ENCODE measurements at places on chromosomes 2 and 18.

GRCh38 chr18:6730416-6731221 is 1.1 kb downstream of the ARHGAP28 start:
- no peak for DNase-seq

GRCh38 chr2:29061616-29062015 is 12.7 kb downstream of the PCARE start:
- DNase-seq = no peak

DNA sequence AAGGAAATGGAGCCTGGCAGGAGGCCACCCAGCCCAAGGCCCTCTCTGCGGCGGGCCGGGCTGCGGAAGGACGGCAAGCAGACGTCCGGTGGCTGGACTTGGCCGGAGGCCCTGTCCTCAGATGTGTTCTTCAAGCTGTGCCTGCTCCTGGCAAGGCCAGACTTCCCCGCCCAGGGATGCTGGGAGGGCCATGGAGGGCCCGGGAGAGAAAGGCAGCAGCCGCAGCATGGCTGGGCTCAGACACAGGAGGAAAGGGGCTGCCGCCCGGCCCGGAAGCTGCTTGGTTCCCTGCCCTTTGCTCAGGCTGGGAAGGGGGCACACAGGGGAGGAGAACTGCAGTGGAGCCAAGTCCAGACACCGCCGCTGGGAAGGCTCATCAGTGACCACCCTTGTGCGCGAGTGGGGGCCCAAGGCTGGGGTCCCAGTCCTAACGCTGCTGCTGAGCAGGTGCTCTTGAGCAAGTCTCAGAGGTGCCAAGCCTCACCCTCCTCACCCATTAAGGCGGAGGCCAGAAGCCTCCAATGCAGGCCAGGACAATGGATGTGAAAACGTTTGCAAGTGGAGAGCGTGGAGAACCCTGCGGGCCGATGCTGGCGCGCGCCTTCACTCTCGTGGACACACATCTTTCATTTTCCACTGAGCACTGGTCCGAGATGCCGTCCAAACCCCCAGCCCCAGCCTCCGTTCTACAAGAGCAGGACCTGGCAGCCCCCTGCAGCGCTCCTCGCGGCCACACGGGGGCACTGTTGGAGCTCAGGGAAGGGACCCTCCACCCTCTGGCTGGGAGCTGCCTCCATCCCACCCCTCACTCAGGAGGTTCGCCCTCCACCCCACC is 7.9 kb downstream of the CROCC2 start:
- DNase-seq = peak; percentile 52

DNA sequence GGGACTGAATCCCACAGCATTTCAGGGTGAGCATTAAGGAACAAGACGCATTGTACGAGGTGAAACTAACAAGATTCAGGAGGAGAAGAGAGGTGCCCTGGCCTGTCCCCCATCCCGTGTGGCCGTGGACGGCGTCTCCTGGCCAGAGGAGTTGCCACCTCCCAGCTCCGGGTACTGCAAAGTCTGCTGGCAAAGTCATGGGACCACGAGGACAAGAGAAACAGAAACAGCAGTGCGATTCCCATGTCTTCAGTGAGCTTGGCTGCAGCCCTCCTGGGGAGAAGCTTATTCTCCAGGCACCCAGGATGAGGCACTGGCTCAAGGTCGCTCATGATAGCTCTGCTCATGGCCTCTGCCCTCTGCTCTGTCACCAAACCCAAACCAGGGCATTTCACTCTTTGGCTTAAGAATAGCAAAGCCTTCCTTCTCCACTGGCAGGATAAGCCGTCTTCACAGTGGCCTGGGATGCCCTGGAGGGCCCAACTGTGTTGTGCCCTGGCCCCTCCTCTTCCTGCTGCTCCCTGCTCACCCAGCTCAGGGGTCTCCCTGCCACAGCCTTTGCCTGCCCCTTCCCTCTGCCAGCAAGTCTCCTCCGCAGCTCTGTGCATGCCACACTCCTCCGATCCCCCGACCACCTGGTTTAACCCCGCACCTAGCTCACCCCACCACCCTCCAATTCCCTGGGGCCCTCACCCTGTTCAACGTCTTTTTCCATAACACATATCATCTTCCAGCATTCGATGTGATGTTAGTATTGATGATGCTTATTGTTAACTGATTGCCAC is 144.8 kb downstream of the PXDN start:
- DNase-seq = no peak

DNA sequence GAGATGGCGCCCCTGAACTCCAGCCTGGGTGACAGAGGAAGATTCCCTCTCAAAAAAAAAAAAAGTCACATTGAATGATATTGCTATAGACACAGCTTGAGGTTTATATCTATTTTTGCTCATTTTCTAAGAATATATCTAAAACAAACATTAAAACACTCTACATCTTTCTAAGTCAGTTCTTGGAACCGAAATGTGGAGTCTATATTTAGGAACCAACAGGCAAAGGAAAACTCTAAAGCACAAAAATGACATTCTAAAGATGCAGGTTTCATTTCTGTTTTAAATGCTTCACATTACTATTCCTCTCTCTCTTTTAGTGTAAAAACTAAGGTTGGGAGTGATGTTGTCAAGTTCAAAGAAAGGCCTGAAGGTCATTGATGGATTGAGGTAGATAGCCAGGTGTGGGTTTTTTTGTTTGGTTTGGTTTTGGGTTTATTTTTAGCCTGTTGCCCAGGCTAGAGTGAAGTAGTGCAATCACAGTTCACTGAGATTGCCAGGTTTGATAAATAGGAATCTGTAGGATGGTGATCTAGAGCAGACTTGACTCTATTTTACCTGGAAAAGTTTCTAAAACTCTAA is 194.0 kb upstream of the RBBP8 start:
- no peak for DNase-seq

DNA sequence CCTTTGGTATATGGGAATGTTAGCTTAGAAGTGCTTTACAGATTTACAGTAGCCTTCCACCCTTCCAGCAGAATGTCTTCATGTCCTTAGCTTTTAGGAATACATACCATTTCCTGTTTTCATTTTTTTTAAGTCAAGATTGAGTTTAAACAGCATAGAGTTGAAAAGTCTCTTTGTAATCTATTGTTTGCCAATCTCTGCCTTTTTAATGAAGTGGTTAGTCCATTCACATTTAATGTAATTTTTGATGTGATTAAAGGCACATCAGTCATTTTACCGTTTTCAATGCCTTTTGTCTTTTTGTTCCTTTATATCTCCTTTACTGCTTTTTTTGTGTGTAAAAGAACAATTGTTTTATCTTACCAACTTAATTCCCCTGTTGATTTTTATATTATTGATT is 233.4 kb upstream of the SMIM21 start:
- no peak for DNase-seq

DNA sequence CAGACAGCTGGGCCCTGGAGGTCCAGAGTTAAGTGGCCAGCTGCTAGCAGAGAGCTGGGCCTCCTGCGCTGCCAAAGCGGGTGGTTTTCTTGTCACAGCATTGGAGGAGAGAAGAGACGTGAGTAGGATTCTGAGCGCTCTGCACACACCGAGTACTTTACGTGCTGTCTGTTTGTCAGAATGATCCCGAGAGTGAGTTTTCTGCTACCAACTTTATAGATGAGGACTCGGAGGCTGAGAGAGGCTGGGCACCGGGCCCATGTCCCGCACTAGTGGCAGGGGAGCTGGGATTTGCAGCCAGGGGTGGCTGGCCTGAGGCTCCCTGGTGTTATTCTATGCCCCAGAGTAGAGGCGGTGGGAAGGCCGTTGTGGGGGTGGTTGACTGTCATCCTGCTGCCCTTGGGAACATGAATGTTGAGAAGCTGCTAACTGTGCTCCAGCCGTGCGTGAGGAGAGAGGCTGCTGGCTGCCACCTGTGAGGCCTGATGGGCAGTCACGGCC is 36.3 kb upstream of the MBP start:
- DNase-seq = no peak

DNA sequence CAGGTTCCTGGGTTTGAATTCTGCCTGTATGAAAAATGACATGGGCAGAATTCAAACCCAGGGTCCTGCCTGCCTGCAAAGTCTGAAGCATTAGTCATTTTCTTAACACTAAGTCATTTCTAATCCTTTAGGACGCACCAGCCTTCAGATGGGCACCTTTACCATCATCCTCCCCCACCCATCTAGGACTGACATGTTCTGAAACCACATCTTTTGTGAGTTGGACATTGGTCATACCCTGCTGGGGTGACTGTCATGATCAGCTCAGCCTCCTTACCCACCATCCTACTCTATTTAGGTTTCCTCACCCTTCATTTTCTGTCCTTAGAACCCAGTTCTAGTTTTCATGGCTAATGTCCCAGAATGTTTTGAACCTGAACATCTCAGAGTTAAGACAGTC is 104.9 kb downstream of the TRIB2 start:
- DNase-seq = no peak

- DNase-seq = no peak
Observed at GRCh38 chr2:41924024-41924423, 123.8 kb upstream of the PKDCC start.

DNA sequence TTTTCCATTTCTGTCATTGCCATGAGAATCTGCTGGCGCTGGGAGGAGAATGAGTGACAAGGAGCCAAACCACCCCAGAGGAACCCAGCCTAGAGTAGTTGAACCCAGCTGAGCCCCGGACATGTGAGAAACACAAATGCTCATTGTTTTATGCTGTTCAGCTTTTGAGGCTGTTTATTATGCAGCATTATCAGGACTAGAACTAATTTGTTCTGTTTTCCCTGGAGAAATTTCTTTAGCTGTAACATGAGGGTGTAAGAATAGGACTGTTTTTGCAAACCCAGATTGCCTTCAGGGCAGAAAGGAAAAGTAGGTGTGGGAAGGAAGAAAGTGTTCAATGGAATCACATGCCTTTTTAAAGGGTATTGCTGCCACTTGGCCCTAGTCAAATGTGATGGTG is 28.5 kb upstream of the DOCK10 start:
- no peak for DNase-seq

DNA sequence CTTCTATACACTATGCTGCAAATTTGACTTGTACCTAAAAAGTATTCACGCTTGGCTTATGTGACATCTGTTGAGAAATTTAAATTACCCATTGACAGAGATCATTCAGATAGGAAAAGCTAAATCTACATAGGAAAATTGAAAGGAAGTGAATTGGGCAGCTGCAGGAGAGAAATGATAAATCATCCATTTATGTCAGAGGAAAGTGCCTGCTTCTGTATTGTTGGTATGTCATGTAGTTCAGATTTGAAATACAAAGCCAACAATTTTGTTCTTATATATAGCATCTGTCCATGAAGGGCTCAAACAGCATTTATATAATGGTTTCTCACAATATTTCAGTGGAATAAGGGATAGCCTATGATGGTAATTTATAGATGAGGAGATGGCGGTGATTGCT is 17.6 kb downstream of the LINC00305 start:
- DNase-seq = no peak

DNA sequence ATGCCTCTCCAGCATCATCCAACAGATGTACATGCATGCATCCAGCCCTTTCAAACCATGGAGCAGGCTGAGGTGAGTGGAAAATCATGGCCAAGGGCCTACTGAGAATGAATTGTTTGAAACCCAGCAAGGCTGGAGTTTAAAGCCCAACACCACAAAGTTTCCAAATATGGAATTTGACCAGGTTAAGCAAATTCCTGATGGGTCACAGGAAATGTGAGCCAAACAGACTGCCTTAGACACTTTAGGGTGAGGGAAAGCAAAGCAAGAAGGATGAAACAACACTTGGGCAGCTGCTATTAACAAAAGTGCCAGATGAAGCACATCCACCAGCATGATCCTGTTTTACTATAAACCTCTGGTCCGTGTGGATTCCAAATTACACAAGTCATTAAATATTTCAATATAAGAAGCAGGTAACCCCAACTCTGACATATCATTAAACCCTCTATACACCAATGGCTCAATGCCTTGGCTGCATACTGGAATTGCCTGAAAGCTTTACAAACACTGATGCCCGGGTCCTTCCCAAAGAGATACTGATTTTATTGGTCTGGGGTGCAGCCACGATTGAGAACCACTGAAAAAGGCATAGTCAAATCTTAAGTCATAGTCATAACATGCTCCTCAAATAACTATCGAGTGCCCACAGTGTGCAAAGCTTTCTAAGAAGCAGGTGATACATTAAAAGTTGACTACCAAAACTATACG is 9.1 kb downstream of the KLF7 start:
- no peak for DNase-seq

- DNase-seq = no peak
Observed at GRCh38 chr2:217118559-217119284, 258.9 kb upstream of the TNP1 start.

DNA sequence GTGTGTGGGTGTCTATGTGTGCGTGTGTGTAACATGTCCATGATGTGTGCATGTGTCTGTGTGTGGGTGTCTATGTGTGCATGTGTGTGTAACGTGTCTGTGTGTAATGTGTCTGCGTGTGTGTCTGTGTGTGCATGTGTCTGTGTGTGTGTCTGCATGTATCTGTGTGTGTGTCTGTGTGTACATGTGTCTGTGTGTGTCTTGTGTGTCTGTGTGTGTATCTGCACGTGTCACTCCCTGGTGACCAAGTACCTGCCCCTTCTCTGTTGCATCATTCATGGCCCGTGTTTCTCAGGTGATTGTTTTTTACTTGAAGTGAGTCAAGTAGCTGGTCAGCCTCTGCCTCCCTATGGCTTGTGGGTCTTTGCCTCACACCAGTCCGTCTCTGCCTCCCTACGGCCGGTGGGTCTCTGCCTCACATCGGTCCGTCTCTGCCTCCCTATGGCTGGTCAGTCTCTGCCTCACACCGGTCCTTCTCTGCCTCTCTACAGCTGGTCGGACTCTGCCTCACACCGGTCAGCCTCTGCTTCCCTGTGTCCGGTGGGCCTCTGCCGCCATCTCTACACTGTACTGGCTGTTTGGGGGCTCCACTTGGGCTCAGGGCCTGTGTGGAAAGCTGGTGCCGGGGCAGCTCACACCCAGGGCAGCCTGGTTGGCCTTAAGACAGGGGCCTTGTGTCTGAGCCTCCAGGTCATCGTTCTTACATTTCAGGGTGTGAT is 31.6 kb downstream of the KCNG2 start:
- DNase-seq = no peak

DNA sequence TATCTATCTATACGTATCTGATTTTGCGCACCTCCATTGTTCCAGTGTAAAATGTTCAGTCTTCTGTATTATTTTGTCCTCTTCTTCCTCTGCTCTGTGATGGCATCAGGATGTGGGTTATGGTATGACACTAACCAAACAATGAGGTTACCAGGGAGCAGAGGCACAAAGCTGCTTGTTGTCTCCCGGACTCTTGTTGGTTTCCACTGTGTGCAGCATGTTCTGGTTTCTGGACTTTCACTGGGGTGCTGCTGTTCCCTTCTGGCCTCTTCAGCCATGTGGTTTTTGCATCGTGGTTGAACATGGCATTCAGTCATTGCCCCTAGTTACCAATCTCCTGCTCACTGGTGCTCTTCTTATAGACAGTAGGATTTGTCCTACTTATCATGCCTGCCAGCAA is 665.9 kb downstream of the CBLN2 start:
- DNase-seq = no peak

- DNase-seq = no peak
Observed at GRCh38 chr18:5746844-5747243, 148.5 kb downstream of the TMEM200C start.

- DNase-seq = no peak
Observed at GRCh38 chr2:20960003-20960402, 83.9 kb downstream of the APOB start.
